Urinary bladder (tissue), 4 donors: ENCODE measurements at places on chromosomes 6 and 20. TPM values are rescaled to one million over a fixed set of nuclear protein-coding genes. Genes with fewer than 3 reads are reported as not detected.
A peak's percentile ranks its signal among the peaks of the same experiment; 100 is the strongest.

- no peak for DNase-seq
Observed at GRCh38 chr6:55277646-55278045, 49.6 kb upstream of the GFRAL start.

- peak; percentile 21 for DNase-seq
Observed at GRCh38 chr20:17808357-17808756, 108.6 kb downstream of the BANF2 start.

- no peak for DNase-seq
Observed at GRCh38 chr6:131063764-131064272, 773 bp upstream of the EPB41L2 start.

DNA sequence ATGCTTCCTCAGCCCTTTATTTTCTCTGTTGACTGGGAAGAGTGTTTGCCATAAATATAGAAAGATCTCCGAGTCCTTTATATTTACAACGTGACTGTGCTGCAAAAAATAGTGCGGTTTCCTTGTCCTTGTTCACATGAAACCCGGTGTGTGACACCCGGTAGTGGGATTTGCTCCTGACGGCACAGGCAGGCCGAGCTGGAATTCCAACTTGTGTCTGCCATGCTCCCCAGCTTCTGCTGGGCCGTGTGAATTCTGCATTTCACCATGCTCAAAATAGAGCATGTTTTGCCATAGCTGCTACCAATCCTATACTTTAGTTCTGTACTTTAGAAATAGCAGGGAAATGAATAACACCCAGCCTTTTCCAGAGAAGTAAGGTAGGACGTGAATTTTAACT is 60.3 kb upstream of the PDE10A start:
- no peak for DNase-seq

DNA sequence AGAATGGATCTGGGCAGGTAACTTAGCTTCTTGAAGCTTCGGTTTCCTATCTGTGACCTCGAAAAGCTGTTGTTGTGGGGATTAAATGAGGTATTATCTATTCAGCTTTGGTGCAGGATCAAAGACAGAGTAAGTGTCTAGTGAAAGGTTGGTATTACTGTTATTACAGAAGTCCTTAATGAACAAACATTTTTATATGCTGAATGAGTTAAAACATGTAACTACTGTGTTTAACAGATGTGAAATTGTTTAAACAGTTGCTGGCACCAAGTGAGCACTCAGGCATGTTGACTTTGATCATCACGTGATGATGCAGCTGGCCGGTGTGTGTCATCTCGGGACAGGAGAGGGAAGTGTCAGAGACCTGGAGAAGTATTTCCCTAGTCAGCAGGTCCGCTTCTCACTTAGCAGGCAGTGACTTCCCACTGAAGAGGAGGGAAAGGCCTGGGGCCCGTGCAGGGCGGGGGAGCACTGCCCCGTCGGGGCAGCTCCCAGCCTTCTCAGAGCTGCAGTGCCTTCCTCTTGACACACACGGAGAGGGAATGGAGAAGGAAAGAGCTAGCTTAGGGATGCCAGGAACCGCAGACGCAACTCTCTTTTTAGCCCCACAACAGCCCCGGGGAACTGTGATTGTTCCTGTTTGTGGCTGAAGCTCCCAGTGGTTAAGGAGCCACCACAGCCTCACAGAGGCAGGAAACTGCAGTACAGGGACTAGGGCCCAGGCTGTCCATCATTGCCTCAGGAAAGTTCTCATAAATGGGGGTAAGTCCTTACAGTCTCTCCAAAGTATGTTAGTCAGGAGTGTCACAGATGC is 18.0 kb downstream of the TUBB2A start:
- DNase-seq: no peak

GRCh38 chr20:52404671-52405070 is 213.1 kb upstream of the ZFP64 start:
- DNase-seq: no peak

DNA sequence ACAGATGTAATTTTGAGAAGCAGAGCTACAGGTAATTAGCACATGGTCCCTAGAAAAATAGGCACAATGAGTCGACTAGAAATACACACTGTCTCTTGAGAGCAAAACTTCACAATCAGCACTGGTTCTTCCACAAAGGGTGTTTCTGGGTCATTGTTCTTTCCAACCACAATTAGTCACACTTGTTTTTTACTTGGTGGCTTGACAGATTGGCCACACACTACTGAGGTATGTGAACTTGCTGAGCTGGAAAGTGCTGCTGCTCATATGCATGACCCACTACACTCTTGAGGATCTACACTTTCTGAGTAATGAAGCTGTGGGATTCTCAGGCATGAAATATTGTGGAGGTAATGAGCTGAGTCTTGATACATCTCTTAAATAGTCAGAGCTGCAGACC is 347.7 kb downstream of the BCKDHB start:
- DNase-seq: no peak

- no peak for DNase-seq
Observed at GRCh38 chr6:48775157-48775556, 664.2 kb upstream of the PTCHD4 start.

- DNase-seq: no peak
Observed at GRCh38 chr6:146938266-146938665, 266.0 kb upstream of the STXBP5 start.

DNA sequence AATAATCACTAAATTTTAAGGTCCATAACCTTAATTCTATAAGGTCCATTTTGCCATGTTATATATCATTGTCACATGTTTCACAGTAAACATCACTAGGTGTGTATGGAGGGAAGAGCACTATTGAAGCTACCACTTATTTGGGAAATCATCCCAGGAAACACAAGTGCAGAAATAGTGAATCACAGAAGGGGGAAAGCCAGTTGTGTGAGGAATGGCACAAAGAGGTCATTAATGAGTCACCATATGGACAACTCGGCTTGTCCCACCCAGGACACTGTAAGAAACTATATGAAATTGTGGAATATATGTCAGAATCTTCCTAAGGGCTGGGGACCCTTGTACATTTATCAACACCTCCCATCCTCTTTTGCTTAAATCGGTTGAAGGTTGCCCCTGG is 13.7 kb downstream of the BTN3A1 start:
- no peak for DNase-seq

- no peak for DNase-seq
Observed at GRCh38 chr6:35381132-35381531, 38.8 kb downstream of the PPARD start.

GRCh38 chr6:119669221-119669620 is 319.7 kb upstream of the MAN1A1 start:
- no peak for DNase-seq

HMGCLL1 gene
- 14.6 TPM for total RNA-seq

NT5E gene
- total RNA-seq: 36.9 TPM

FOXA2 gene
- not detected for total RNA-seq

TMEM170B gene
- 11.2 TPM for total RNA-seq

CYP39A1 gene
- total RNA-seq: 13.3 TPM

PHACTR1 gene
- 4.3 TPM for total RNA-seq

TBX18 gene
- total RNA-seq: 68.1 TPM
